Activated CD4-positive, alpha-beta T cell treated with anti-CD3 and anti-CD28 coated beads, Interleukin-2, amount 50 U/mL, for 1 hour (primary cell): ENCODE measurements at places on chromosomes 2 and 18.

- no peak for DNase-seq
Measured at GRCh38 chr2:72886505-72887031, 640 bp upstream of the SPR start.

- DNase-seq = no peak
Measured at GRCh38 chr18:293536-293935, 25.7 kb upstream of the THOC1 start.

- DNase-seq = no peak
Measured at GRCh38 chr2:200155652-200156051, 150.8 kb upstream of the SPATS2L start.

GRCh38 chr2:19654310-19655090 lies 247.3 kb downstream of the TTC32 start:
- no peak for DNase-seq

GRCh38 chr2:212330263-212330662 lies 208.3 kb downstream of the ERBB4 start:
- no peak for DNase-seq

GRCh38 chr2:109374548-109375130 lies 239.1 kb downstream of the SEPTIN10 start:
- no peak for DNase-seq

DNA sequence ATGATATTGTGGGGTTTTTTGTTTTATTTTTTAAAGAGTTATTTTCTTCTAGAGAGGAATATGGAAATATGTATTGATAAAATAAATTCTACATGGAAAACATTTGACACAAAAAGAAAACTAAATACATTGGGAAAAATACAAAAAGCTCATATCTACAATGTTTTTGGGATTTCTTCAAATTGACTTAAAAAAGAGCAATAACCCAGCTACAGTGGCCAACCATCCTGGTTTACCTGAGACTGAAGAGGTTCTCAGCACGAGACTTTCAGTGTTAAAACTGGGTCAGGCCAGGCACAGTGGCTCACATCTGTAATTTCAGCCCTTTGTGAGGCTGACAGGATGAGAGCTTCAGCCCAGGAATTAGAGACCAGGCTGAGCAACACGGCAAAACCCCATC lies 56.7 kb upstream of the MYCN start:
- no peak for DNase-seq
